Fibroblast of gingiva (primary cell): ENCODE measurements at places on chromosomes 7 and 10.

DNA sequence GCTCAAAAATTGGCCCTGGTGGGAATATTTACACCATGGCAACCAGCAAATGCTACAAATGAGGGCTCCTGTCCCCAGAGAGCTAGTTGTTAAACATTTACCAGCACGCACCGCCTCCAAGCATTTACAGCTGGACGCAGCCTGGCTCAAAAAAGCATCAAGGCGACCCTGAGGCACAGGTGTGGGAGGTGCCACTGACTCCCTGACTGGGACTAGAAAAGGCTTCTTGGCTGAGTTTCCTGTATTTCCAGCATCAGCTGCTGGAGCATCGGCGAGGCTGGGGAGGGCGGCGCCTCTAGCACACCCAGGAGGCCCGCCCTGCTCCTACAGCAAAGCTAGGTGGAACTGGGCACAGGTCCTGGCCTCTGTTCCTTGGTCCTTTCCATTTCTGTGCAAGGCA lies 43.5 kb upstream of the ZRANB1 start:
- no peak for DNase-seq

DNA sequence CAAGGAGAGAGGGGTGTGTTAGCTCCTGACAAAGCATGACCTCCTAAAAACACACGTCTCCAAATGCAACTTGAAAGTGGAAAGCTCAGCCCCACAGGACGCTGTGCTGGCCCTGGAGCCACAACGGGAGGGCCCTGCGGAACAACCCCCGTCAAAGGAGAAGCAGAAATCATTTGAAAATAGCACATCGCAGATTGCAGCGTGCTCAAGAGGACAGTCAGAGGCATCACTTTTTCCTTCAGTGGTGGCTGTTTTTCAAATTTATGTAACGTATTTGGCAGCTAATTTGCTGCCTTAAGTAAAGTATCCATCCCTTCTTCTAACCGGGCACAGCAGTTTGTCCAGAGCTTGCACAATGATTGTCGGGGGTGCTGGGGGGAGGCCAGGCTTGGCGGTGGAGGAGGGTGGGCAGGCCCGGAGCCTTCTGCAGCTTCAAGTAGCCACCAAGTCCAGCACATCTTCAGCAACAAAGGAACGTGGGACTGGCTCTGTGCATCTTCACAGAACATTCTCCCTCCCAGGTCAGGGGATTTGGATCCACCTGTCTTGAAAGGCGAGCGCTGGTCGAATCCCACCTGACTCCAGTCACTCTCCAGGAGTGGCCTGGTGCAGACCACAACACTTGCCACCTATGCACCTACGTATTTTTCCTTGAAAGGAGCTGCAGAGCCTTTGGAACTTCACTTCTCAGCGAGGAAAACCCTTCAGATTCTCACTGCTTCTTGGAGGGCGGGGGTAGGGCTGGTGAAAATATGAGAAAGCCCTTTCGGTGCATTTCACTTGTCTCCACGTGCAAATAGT lies 346.3 kb downstream of the DNAJB6 start:
- no peak for DNase-seq

DNA sequence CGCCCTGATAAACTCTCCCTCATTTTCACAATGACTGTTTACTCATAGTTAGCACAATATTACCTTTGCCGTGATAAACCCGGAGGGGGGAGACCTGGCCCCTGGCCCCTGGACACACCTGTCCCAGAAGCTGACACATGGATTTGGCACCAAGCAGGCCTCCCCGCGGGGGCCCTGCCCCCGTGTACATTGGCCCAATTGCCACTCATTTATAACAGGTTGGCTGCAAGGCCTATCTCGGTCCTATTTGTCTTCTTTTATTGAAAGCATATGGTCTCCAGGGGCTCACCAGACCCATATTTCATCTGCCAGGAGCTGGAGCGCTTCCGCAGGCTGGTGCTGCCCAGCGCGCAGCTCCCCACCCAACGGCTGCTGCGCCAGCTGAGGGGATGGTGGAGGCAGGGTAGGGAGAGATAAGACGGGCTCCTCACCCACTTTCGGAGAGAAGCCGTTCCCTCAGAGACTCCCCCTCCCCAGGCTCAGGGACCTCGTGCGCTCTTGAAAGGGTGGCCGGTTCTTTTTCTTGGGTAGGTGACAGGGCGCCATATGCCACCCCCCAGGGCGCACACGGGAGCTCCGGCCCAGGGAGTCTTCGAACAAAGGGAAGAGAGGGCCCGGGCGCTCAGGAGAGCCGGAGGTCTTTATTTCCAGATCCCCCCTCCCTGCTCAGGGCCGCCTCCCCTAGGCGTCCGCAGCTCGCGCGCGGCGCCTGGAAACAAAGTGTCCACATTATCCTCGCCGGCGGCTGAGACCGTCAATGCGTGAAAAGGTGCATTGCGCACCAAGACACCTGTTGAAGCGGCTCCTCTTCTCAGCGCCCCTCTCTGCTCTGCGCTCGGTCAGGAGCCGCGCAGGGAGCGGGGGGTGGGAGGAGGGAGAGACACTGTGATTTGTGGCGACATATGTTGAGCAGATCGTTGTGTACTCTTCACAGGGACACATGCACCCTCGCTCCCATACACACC lies 4.3 kb upstream of the NEUROG3 start:
- no peak for DNase-seq

DNA sequence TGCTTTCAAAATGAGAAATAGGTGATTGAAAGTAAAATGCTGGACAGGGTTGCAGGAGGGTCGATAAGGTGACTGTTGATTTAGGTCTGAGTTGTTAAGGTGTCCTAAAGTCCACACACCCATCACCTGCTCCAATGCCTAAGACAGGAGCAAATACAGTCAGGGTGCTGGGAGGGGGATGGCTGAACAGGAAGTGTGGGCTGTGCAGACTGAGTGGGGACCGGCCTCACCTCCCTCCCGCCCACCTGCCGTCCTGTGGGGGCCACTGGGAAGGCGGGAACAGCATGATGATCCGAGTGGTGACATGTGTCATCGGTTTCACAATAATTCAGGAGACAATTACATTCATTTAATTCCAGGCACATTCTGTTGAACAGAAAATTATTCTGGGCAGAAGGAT lies 260.8 kb downstream of the DNAJB6 start:
- no peak for DNase-seq

DNA sequence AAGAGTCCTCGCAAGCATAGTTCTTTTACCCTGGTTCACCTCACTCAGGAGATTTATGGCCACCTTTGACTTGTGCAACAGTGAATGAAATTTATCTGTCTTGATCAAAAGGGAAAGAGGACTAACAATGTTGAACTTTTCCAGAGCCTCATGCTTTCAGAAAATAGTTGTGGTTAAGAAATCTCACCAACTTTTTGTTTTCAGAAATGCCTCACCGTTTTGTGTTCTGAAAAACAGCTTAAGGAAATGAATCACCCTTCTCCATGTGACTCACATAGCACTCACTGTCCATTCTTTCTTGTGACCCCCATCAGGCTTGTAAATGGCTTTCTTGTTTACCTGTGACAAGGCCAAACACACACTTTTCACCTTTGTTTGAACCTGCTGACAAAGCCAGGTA lies 148.6 kb upstream of the FAM3C start:
- peak; percentile 78 for DNase-seq

- no peak for DNase-seq
These were observed 97.9 kb downstream of the NKX6-2 start for GRCh38 chr10:132687893-132688579.

- no peak for DNase-seq
These were observed 63.6 kb upstream of the TRIM24 start for GRCh38 chr7:138396251-138397070.

- DNase-seq: no peak
These were observed 80.4 kb downstream of the SEMA3A start for GRCh38 chr7:84113906-84114850.

DNA sequence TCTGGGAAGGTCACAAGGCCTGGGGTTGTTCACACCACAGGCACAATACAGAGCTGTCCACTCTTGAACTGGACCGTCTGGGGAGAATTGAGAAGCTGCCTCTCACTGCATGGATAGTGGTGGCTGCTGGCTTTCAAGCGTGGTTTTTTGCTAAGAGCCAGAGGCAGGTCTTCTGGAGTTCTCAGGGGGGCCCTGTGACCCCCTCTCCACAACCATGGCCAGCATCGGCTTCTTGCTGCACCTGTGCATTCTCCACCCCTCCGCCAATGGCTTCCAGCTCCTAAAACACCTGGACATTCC lies 140.3 kb downstream of the ADCY1 start:
- DNase-seq: no peak

DNA sequence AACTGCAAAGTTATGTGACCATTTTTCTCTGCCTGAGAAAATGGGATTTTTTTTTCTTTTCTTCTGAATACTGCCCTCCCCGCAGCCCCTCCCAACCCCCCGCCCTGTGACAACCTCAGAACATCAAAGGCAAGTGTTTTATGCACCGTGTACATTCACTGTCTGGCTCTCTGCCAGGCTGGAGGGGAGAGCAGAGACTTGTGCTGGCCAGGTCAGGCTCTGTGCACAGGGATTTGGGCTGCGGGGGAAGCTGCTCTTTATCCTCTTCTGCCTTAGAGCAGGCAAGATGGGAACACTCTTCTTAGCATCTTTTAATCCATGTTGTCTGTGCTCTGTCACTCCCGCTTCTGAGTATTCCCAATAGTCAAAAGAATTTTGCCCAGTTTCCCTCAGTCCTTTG lies 195.1 kb downstream of the CCSER2 start:
- no peak for DNase-seq

DNA sequence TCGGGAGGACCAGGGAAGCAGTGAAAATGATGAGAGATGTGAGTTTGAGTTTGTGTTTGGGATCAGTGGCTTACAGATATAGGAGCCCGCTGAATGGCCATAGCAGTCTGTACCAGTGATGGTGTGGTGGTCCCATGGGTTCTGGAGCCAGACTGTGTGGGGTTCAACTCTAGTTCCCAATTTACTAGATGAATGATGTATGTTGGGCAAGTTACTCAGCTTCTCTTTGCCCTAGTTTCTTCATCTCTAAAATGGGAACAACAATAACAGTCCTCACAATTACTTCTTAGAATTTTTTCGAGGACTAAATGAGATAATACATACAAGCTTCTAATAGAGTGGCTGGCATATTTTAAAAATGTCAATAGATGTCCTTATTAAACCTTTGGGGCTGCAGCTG lies 184.4 kb downstream of the WNT2 start:
- DNase-seq: no peak

GRCh38 chr7:24301703-24302102 lies 17.7 kb downstream of the NPY start:
- DNase-seq: no peak

GRCh38 chr7:47435889-47436312 lies 146.0 kb downstream of the TNS3 start:
- peak; percentile 85 for DNase-seq

- DNase-seq: no peak
These were observed 192.1 kb downstream of the CELF2 start for GRCh38 chr10:11209830-11210181.

DNA sequence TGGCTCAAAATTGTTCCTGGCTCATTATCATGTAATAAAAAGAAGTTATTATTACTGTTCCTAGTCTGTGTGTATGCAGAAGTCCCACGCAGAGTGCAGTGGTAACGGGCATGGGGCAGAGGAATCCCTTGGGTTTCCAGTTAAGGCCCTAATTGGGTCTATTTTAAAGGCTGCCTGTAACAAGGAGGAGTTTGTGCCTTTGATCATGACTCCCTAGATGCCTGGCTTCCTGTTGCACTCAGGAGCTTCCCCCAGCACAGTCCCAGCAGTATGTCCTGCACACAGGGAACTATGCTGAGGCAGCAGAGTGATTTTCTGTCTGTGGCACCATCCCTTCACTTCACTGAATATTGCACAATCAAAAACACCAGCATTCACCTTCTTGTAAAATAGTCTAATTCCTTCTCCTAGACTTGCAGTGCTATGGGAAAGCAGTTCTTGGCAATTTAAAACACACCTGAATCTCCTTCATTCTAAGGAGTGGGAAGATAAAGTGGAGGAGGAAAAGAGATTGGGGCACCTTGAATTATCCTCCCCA lies 22.9 kb downstream of the SORCS1 start:
- no peak for DNase-seq

DNA sequence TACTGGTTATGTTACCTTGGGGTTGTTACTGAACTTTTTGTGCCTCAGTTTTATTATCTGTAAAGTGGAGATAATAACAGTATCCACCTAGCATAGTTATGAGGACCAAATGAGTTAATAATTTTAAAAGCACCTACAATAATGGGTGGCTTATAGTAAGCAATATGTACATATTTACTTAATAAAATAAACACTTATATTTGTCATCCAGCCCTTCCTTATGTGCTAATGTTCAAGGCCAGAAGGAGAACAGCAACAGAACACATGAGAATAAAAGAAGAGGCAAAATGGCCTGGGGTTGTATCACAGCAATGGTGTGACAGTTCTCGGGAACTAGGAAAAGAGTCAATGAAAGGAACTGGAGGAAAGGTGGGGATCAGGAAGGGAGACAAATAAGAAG lies 255.4 kb upstream of the LRGUK start:
- DNase-seq: no peak
